ENCODE measurements at places on chromosomes 12 and 14.

DNA sequence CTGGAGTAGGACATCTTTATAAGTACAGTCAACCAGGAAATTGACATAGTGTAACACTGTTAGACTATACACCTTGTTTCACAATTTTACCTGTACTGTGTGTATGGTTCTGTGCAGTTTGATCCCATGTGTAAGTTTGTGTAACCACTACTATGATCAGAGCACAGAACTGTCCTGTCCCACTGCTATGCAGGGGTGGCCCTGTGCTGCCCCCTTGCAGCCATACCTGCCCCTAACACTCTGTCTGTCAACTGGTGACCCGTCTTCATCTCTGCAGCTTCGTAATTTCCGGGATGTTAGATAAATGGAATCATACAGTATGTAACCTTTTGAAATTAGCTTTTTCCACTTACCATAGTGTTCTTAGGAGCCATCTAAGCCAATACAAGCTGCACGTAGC is 58.7 kb upstream of the RD3L start:
- DNase-seq = no peak

DNA sequence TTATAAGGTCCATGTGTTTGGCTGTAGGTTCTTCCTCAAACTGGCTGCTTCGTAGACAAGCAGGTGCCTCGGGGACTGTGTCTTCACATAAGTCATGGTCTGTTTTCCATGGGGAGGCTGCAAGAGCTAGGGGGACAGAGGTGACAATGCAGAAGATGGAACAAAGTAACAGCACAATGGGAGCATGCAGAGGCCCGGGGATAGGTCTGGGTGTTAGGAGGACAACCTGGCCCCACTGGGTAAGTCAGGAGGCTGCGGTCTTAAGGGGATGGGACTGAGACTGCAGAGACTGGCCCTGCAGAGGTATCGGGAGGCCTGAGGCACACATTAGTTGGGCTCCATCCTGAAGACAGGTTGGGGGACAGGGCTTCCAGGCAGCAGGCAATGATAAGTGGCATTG is 88.9 kb downstream of the NTF3 start:
- DNase-seq = no peak

DNA sequence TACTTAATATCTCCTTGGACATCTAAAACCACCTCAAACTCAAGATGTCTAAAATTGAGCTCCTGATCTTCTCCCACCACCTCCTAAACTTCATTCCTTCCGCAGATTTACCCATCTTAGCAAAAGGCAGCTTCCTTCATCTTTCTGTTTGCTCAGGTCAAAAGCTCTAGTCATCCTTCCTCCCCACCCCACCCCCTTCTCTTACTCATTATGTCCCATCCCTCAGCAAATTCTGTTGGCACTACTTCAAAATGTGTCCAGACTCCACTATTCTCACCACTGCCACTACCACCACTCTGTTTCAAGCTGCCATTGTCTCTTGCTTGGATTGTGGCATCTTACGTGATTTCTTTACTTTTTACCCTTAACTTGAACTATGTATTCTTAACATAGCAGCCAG is 59.2 kb upstream of the ZDHHC17 start:
- no peak for DNase-seq

DNA sequence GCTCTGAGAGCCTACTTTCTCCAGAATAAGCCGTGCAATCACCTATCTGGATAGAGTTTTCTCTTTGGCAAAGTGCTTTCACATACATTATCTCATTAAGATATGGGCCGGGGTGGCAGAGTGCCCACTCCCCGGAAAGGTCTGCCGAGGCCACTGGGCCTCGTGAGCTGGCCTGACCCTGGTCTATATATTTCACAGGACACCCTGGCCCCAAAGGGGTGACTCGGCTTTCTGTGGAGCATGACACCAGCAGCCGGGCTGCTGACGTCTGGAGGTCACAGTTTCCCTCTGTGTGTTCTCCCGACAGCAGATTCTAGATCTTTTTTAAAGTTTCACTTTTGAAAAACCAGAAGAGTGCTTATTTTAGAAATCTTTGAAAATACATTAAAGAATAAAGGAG is 27.9 kb upstream of the ATP2A2 start:
- peak; percentile 81 for DNase-seq

- no peak for DNase-seq
Observed at GRCh38 chr12:127205781-127206555, 1061.0 kb upstream of the TMEM132C start.

GRCh38 chr12:79837575-79837974 is 97.3 kb downstream of the PPP1R12A start:
- DNase-seq = no peak

DNA sequence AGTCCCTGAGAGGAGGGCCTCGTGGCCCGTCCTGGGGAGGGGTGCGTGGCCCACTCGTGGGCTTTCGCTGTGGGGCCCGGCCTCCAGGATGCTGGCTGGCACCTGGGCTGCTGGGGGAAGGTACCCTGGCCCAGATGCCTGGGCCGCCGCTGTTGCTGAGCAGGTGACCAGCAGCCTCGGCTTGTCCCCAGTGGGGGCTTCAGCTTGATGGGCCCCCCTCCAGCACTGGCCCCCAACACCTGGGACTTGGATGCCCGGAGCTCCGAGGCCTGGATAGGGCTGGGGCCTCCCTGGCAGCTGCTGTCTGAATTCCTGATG is 10.8 kb downstream of the KIF26A start:
- DNase-seq = peak; percentile 36

DNA sequence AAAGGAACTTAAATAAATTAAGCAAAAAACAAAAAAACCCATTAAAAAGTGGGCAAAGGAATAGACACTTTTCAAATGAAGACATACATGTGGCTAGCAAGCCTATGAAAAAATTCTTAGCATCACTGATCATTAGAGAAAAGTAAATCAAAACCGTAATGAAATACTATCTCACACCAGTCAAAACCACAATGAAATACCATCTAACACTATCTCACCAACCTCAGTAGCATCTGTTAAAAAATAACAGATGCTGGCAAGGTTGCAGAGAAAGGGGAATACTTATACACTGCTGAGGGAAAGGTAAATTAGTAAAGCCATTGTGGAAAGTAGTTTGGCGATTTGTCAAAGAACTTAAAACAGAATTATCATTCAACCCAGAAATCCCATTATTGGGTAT is 381.1 kb downstream of the FLRT2 start:
- DNase-seq = no peak

DNA sequence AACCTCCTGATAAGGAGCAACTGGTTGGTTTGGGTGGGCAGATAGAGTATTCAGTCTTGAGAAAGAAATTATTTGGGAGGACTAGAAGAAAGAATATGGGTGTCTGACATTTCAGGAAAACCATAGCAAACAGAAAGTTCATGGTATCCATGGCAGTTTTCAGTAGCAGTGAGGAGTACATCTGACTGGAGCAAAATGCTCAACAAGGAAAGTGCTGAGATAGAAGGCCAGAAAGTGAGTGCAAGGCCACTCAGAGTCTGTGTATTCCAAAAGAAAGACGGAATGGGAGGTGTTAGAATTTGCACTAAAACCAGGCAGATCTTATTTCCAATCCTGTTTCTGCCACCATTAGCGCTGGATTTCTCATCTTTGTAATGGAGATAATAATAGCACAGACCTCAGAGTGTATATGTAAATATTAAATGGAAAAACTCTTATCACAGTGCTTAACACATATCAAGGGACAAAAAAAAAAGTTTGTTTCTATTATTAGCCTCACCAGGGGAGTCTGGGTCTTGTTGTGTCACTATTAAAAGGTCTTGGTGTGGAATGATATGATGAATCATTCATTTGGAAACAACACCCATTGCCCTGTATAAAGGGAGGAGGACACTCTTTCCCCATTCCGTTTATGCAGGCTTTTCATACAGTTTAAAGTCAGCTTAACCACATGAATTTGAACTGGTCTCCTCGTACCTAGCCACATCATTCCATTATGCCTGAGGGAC is 349.8 kb downstream of the IPO8 start:
- DNase-seq = no peak

- no peak for DNase-seq
Observed at GRCh38 chr12:106088811-106089485, 49.8 kb downstream of the NUAK1 start.

DNA sequence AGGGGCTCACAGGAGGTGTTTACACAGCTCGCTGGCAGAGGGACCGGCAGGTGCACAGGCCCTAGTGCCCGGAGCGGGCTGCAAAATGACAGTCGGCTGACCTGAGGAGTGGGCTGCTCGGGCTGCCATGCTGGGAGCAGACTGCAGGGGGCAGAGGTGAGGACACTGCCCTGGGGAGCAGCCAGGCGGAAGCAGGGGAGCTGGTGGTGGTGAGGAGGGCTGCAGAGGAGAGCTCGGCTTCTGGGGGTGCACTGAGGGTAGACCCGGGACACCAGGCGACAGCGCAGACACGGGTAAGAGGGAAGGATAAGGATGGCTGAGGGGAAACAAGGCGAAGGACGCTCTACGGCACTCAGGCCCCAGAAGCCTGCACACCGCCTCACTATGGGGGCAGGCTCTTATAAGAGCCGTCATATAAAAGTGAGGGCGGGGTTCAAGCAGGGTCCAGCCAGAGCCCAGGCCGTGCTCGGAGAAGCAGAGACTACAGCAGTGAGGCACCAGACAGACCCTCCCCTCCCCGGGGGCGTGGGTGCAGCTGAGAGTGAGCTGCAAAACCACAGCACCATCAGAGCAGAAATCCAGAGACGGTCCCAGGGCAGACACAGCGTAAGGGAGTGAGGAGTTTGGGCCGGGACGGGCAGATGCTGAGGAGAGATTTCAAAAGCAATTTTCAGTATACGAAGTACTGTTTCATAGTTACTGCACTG is 62.5 kb downstream of the CCDC88C start:
- no peak for DNase-seq

- DNase-seq = no peak
Observed at GRCh38 chr14:87967496-87967895, 25.5 kb downstream of the GALC start.

- DNase-seq = no peak
Observed at GRCh38 chr14:86527312-86527711, 997.4 kb downstream of the FLRT2 start.

GRCh38 chr14:60944204-60944603 is 36.7 kb downstream of the TRMT5 start:
- DNase-seq = no peak

DNA sequence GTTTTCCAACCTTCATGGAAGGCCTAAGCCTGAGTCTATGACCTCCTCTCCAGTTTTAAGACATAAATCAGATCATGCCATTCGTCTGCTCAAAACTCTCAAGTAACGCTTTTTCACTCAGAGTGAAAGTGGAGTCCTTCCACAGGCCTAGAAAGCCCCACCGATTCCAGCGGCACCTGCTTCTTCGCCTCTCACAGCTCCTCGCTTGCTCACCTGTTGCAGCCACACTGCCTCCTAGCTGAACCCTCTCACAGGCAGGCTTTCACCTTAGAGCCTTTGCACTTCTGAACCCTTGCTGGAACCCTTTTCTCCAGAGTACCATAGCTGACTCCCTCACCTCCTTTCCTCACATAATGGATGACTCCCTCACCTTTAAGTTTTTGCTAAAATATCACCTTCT is 301.1 kb downstream of the ZFP36L1 start:
- no peak for DNase-seq

- DNase-seq = no peak
Observed at GRCh38 chr12:112299704-112300103, 82.5 kb downstream of the HECTD4 start.

DNA sequence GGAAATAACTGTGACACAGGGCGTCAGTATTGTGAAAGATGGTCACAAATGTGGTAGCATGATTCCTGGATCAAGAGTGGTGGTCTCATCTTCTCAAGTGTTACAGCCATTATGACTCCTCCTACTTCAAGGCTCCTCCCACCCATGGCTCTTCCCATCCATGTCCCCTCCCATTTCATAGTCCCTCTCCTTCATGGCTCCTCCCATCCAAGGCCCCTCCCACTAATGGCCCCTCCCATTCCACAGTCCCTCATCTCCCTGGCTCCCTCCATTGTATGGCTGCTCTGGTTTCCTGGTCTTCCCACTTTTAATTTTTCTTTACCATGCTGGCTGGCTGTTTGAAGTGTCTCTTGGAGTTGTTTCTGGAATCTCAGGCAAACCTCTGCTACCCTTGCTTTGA is 1375.2 kb upstream of the TMEM132C start:
- DNase-seq = no peak

- DNase-seq = no peak
Observed at GRCh38 chr12:105223352-105223845, 12.6 kb downstream of the APPL2 start.

GRCh38 chr14:20667957-20668356 is 16.4 kb upstream of the RNASE4 start:
- no peak for DNase-seq

GRCh38 chr12:131489718-131490117 is 221.2 kb upstream of the SFSWAP start:
- DNase-seq = no peak

GRCh38 chr12:118237052-118237665 is 101.2 kb downstream of the PEBP1 start:
- no peak for DNase-seq

GRCh38 chr12:48084066-48084465 is 21.8 kb downstream of the SENP1 start:
- no peak for DNase-seq

- DNase-seq = no peak
Observed at GRCh38 chr14:91152499-91152898, 38.6 kb downstream of the DGLUCY start.

GRCh38 chr14:101958418-101959180 is 5.8 kb upstream of the DYNC1H1 start:
- DNase-seq = no peak

DNA sequence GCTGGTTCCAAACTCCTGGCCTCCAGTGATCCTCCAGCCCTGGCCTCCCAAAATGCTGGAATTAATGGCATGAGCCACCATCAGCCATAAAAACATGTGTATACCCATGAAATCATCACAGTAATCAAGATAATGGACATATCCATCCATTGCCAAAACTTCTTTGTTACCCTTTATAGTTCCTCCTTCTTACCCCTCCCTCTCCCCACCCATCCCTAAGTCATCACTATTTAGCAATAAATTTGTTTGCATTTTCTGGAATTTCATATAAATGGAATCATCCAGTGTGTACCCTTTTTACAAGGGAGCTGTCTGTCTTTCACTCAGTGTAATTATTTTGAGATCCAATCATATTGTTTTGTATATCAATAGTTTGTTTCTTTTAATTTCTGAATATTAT is 42.4 kb downstream of the RPH3A start:
- DNase-seq = no peak

GRCh38 chr12:91618281-91618680 is 435.7 kb upstream of the DCN start:
- no peak for DNase-seq

DNA sequence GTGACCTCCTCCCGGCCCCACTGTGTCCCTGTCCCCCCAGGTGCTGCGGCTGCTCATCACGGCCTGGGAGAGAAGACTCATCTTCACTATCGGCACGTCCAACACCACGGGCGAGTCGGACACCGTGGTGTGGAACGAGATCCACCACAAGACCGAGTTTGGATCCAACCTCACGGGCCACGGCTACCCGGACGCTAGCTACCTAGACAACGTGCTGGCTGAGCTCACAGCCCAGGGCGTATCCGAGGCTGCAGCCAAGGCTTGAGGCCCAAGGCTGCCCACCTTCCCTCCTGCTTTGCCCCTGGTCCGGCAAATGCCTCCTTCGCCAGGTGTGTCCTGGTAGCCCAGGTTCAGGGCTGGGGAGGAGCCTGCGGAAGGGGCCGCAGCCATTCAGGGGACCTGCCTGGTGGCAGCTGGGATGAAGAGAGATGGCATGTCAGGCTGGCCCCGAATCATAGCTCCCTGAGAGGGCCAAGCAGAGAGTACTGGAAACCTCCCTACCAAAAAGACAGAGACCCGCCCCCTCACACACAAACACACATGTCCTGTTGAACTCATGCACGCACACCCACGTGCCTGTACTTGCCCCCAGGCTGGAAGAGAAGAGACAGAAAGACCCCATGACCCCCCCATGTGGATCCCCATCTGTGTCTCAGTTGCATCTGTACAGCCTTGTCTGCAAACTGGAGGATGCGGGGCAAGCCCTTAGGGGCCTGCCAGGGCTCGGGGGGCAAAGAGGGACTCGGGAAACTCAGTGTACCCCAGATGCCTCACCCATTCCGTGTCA is 38.7 kb downstream of the RASAL1 start:
- no peak for DNase-seq

All from psoas muscle (tissue), 8 donors.